Glutamatergic neuron (in vitro differentiated cells): ENCODE measurements at places on chromosomes 1 and 21.

DNA sequence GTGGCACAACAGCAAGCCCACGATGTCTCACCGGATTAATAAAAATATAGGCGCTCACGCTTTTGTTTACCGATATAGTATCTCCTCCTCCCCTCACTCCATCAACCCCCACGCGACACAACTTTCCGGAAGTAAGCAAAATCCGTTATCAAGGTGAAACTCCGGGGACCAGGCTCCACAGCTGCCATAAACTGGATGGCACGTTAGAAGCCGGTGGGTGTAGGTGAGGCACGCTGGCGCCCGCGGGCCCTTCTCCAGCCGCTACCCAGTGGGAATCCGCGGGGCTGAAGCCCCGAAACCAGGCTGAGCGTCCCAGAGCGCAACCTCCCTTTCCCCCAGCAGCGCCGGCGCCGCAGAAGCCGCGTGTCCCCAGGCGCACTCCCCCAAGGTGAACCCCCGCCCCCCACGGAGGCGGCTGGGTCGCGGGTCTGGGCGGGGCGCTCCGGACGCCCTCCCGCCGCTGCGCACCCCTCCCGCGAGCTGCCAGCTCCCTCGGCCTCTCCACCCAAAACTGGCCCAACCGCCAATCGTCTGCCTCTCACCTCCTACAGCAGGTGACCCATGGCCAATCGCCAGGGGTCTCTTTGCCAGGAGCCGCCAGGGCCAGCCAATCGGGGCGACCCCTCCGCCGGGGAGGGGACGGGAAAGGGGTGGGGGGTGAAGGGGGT is 112.4 kb downstream of the OSBPL9 start:
- peak; percentile 90 for DNase-seq

DNA sequence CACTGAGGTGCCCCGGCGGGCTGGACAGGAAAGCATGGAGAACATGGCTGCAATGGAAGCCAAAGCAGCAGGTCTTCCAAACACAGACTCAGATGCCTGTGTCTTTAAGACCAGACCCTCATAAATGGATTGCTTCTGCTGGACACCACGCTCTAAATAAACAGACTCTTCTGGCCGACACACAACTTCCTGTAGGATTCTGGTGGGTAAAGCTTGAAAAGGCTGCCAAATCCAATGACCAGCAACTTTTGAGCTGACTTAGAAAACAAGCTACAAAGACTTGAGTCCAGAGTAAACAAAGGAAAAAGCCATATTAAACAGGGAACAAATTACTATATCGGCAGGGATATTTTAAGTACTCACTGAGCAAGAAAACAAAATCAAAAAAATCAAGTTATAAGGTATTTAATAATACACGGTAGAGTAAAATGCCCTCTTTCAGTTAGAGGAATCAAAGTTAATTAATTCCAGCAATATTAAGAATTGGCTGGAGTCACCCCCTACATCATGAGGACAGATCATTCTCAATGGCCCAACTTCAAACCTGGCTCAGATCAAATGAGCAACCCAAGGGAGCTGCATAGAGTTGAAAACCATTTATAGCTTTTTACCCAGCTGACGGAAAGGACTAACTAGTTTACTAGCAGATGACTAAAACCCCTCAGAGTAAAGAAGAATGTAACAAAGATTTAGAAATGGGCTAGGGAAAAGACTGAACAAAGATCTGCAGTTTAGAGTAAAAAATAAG is 102.4 kb downstream of the TGFBR3 start:
- no peak for DNase-seq

GRCh38 chr1:115677182-115677555 is 35.4 kb downstream of the VANGL1 start:
- DNase-seq = no peak

GRCh38 chr1:69455718-69456117 is 112.0 kb upstream of the LRRC7 start:
- no peak for DNase-seq

GRCh38 chr1:86191958-86192357 is 35.4 kb upstream of the COL24A1 start:
- no peak for DNase-seq

GRCh38 chr1:241499910-241500309 is 19.6 kb downstream of the FH start:
- DNase-seq = no peak

GRCh38 chr21:10464975-10465374 is 56.4 kb upstream of the TPTE start:
- DNase-seq = no peak

DNA sequence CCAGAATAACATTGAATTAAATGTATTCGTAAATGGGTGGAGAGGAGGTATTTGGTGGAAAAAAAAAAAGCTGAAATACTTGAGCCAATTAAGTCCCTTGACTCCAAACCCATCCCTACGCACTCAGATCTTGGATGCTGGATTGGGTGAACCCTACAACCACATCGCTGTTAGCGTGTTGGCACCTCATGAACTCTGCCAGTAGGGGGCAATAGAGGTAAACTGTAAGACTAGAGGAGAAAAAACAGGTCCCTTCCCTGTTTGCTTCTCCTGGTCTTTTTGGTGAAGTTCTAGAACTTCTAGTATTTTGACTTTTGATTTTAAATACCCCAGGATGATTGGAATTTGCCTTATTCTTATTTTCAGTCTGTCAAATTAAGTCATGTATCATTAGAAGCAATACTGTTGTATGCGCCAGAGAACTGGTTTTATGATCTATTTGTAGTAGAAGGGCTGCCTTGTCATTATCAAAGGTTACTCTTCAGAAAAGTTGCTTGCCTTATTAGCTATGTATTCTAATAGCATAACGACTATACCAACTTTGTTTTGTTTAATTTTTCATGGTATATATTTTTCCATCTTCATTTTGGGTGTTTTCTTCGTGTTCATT is 1.9 kb upstream of the OR13G1 start:
- peak; percentile 68 for DNase-seq

- no peak for DNase-seq
Observed at GRCh38 chr1:14876747-14877146, 276.8 kb upstream of the TMEM51 start.

GRCh38 chr1:223203034-223203408 is 60.0 kb upstream of the TLR5 start:
- DNase-seq = no peak

GRCh38 chr1:98637316-98637715 is 24.2 kb upstream of the SNX7 start:
- no peak for DNase-seq

GRCh38 chr1:171869097-171869496 is 27.8 kb downstream of the DNM3 start:
- no peak for DNase-seq

- no peak for DNase-seq
Observed at GRCh38 chr1:97739596-97740103, 181.2 kb downstream of the DPYD start.

- DNase-seq = no peak
Observed at GRCh38 chr1:20448671-20449071, 37.3 kb downstream of the CAMK2N1 start.

GRCh38 chr1:234235434-234235881 is 137.8 kb upstream of the COA6 start:
- no peak for DNase-seq

DNA sequence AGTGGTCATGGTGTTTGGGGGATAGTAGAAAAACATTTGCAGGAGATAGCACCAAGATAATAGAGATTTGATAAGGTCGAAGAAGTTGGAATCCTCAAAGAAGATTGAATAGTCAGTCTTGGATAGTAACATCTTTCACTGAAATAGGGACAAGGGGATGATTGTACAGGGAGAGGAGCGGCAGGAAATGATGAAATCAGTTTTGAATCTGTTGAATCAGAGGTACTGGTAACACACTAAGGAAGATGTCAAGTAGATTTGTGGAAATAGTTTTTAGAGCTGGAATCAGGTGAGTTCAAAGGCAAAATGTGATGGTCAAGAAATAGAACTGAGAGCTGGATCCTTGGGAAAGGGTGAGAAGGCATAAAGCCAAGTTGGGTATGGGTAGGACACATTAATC is 26.5 kb downstream of the CAP1 start:
- no peak for DNase-seq

DNA sequence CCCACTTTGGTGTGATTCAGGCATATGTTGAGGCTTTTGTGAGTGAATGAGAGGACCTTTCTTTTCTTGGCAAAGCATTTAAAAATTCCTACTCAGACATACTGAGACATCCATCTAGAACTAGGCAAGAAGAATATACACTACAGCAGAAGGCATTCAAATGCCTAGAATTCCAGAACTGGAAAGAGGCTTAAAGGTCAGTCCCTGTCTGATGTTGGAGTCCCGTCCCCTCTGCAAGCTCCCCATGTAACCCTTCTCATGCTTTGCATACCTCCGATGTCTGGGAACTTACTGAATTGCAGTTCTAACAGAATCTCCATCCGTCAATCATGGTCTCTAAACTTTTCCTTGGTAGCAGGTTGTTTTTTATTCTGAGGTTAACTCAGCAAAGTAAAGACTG is 152.9 kb downstream of the ATP6V1G3 start:
- DNase-seq = no peak

GRCh38 chr1:2300004-2300771 is 72.1 kb downstream of the SKI start:
- DNase-seq = peak; percentile 60

- DNase-seq = no peak
Observed at GRCh38 chr1:187655104-187655503, 826.4 kb downstream of the PLA2G4A start.

- DNase-seq = no peak
Observed at GRCh38 chr1:183281039-183281438, 95.0 kb downstream of the LAMC2 start.

GRCh38 chr1:166695115-166695514 is 144.2 kb upstream of the POGK start:
- DNase-seq = no peak

GRCh38 chr1:205520709-205521108 is 16.2 kb downstream of the CDK18 start:
- DNase-seq = no peak

DNA sequence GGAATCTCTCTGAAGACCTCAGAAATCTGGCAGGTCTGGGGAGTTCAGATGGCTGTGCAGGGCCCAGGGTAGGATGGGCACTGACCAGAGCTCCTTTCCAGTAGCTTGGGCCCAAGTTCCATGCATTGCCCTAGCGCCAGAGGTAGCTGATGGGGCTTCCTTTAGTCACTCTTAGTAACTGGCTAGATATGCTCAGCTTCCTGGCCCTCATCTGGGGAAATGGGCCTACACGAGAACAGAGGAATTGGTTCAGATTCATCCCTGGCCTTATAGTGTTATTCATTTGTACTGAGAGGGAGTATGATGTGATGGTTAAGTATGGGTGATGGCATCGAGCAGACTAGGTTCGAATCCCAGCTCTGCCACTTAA is 15.5 kb upstream of the PSMB2 start:
- DNase-seq = no peak

DNA sequence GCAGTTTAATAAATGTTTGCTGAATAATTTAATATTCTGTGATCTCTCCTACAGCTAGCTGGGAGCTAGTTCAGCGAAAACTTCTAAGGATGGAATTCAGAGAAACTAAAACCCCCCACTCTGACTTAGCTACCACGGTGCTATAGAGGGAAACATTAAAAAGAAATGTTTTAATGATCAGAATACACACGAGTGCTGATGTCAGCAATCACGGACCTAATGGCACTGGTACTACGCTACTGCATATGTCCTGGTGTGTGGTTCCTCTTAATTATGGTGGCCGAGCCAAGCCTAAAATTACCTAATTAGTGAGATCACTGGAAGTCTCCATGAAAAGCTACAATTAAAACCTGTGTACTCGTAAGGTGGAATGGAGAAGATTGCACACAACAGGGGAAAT is 23.9 kb upstream of the LSM10 start:
- DNase-seq = no peak

GRCh38 chr1:200263203-200263602 is 146.6 kb downstream of the ZNF281 start:
- DNase-seq = no peak

DNA sequence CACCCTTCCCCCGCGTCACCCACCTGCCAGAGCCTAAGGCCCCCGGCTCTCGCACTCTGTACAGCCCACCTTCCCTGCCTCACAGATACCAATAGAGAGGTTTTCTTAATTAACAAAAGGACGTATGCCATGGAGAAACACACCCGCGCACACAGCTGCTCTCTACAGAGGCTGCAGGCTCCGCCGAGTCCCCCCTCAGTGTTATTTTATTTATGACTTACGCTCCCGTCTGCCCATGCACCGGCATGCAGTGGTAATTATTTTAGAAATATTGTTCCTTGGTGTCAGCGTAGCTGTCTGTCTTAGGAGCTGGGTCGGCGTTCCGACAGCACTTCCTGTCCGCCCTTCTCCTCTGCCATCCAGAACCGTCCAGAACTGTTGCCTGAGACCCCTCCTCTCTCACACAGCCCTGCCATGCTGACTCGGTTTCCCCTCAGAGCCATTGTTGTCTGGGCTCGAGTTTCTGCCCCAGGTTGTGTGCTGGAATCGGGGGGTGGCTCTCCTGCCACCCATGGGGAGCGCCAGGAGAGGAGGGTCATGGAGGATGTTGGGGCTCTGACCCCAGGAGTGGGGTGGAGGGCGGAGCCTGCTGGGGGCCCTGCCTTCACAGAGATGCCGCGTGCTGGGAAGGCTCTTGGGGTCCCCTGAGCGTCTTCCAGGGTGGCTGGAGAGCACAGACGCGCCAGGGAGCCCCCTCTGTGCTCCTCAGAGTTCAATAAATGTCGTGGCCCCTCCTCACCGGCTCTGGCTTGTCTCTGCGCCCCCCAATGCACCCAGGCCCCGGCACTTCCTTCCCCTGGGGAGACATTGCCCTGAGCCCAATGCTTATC is 39.6 kb upstream of the COL6A1 start:
- no peak for DNase-seq
